Stimulated activated CD4-positive, alpha-beta T cell treated with anti-CD3 and anti-CD28 coated beads, Interleukin-2, amount 100 ng/mL, for 48 hours (primary cell): ENCODE measurements at places on chromosomes 16 and 17.

- peak; percentile 41 for DNase-seq
Measured at GRCh38 chr16:9159839-9160550, 68.6 kb downstream of the HAPSTR1 start.

GRCh38 chr17:27471321-27472269 is 15.3 kb downstream of the KSR1 start:
- peak; percentile 73 for DNase-seq

DNA sequence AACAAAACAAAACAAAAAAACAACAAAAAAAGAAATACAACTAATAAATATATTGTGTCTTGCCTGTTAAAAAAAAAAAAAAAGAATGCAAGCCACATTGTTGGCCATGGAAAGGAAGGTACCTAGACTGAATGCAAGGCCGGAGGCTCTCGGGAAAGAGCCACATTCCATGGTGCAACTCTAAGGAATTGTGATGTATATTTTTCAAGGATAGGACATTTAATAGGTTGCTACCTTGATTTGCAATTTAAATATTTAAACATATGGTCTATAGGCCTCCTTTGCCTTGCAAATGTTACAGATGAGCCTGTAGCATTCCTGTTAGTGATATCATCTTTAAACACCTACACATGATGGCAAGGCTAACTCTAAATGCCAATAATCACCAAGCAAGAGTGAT is 650.9 kb downstream of the TOX3 start:
- no peak for DNase-seq

GRCh38 chr16:11047939-11048800 is 103.8 kb downstream of the CLEC16A start:
- no peak for DNase-seq

DNA sequence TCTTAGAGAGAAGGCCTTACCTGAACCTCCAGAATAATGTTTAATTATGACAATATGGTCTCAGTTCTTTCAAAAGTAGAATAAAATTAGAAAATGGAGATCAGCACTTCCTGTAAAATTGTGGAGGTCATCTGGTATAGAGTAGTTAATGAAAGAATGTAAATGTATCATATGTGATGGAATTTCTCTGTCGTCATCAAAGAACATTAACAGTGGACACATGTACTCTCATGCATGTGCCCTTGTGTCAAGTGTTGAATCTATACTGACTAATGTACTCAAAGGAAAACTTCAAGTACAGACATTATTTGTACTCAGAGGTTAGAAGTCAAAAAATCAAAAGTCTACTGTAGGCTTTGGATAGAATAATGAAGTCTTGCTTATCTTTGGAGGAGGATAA is 129.2 kb upstream of the MYOCD start:
- DNase-seq = no peak
